ENCODE measurements at places on chromosomes 7 and 10.

- DNase-seq = no peak
Observed at GRCh38 chr10:103502849-103503660, 9.6 kb downstream of the NEURL1 start.

GRCh38 chr7:44348300-44348699, 22.9 kb upstream of the CAMK2B start:
- DNase-seq = peak; percentile 15

GRCh38 chr10:101018600-101019439, 12.1 kb downstream of the PDZD7 start:
- DNase-seq = peak; percentile 50

GRCh38 chr7:156117542-156118247, 305.4 kb upstream of the SHH start:
- DNase-seq = no peak

DNA sequence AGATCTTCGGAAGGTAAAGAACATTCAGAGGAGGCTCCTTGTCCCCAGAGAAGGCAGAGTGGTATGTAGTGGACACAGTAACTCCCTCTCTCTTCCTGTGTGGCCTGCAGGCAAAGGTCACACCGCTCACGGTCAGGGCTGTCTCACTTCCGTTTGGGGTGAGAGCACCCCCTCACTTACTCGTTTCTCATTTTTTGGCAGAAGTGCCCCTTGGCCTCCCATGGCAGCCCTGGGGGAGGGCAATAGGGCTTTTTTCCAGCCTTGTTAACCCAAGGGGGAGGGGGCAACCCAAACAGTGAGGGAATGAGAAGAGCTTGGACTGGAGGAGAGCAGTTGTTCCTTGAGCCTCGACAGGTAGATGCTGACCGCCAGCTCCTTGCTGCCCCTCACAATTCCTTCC, 31.8 kb upstream of the SRGN start:
- no peak for DNase-seq

- DNase-seq = no peak
Observed at GRCh38 chr7:1490837-1491236, 13.4 kb downstream of the INTS1 start.

DNA sequence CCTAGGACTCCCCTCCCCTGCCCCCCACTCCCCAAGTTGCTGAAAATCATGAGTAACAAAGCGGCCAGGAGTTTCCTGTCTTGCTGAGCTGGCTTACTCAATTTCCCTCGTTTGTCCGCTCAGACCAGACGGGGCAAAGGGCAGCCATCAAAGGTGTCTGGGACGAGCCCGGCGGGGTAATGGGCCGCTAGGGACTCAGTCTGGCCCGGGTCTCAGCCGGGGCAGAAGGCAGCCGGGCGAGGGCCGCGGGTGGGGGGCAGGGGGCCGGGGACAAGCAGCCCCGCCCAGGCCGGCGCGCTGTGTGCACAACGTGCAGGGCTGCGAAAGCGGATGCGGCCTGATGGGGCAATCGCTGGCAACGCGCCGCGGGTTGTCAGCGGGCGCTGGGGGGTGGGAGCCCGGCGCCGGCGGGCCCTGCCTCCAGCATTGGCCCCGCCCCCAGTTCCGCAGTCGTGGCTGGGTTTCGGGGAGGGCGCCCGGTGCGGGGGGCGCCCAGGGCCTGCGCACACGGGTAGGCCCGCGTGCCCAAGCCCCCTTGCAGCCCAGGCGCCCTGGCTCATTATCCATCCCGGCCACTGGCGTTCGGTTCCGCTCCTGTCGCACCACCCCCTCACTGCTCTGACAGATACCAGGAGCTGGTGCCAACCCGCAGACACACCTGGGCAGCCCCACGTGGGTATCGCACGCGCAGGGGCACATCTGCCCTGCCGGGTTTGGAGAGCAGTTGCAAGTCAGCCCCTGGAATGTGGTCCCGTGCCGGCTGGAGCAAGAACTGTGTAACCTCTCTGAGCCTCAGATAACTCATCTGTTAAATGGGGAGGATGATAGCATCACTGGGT, 35.1 kb downstream of the DNAJB12 start:
- DNase-seq = no peak
